ENCODE measurements at places on chromosomes 11 and 22. TPM values are rescaled to one million over a fixed set of nuclear protein-coding genes. Genes with fewer than 3 reads are reported as not detected.

The KRTAP5-8 gene
- not detected for polyA plus RNA-seq

- DNase-seq: no peak
Measured at GRCh38 chr11:130388607-130389205, 39.7 kb downstream of the ADAMTS8 start.

DNA sequence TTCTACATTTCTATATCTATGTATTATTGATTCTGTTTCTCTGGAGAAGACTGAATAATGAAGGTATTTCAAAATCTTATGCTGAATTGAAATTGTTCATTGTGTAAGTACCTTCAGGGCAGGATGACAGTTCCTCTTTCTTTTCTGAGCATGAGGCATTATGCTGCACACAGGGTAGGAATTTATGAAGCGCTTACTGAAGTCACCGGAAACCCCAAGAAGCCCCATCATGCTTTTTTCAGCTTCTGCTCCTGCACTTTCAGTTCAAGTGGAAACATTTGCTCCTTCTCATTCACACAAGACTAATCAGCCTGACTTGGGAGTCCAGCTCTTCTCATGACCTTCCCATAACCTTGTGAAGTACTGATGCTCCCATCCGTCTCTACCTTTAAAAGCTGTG, 314.7 kb upstream of the SORL1-AS1 start:
- DNase-seq: no peak

DNA sequence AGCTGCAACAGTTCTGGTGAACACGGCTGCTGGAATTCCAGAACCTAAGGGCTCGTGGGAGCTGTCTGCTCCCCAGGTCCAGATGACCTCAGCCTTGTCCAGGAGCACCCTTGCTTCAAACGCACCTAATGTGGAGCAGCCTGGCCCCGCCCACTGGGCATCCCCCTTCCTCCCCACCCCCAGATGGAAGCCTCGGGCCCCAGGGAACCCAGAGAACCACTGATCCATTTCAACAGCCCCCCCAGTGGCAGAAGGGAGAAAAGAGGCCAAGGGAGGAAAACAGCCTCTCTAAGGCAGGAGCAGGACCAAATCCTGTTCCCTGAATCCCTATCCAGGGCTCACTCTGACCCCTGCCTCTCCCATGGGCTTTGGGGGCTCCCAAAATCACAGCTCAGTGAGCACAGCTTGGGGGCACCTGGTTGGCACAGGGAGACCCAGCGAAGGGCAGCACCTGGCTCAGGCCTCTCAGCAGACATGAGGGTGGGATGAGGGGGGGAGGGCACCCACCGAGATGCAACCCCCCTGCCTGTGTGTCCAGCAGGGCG, 1.2 kb downstream of the CYTH4 start:
- no peak for DNase-seq

DNA sequence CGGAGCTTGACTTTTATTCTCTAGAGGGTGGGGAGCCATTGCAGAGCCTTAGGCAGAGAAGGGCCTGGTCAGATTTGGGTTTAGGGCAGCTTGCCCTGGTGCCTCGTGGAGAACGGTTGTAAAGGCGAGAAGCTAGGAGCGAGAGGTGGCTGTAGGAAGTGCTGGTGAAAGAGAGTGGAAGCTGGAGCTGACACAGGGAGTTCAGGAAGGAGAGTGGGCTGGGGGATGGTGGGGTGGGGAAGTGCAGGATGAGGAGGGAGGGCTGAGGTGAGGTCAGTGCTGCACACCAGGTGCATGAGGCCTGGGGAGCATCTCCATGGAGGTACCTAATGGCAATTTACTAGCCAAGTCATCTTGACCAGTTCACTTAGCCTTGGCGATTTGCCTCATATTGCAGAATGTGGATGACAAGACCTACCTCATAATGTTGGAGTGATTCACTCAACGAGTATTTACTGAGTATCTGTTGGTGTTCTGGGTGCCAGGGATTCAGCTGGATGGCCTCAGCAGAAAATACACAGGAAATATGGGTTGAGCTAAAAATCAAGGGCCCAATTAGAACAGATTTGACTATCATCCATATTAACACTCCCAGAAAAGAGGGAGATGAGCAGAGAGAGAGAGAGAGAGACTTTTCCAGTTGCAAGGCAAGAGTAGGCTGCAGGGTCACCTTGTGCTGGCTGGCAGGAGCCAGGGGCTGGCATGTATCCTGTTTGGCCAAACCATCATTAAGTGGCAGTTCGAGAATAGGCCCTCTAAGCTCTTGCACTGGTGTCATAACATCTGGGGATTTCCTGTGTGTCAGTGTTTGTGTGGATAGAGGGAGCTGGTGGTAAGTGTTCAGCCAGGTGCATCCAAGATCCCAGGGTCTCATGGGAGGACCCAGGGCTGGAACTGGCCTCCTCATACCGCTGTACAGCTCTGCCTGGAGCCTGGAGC, 44.4 kb upstream of the CLDN5 start:
- DNase-seq: peak; percentile 33

The APOL5 gene
- polyA plus RNA-seq: not detected

DNA sequence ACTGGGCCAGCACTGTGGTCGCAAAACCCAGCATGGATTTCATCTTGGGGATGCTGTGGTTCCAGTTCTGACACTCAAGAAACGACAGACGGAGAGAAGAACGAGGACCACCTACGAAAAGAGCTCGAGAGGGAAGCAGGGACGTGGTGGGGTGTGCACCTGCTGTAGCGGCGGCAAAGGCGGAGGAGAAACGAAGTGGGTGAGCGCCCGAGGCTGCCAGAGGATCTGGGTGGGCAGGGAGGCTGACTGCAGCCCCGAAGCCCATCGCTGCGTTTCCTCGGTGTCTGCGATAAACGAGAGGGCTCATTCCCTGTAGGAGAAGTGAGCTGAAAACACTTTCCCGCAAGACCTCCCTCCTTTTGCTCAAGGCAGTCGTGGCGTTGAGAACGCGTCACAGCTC, 246.1 kb downstream of the OR4C45 start:
- DNase-seq: no peak

The OVCH2 gene
- not detected for polyA plus RNA-seq

DNA sequence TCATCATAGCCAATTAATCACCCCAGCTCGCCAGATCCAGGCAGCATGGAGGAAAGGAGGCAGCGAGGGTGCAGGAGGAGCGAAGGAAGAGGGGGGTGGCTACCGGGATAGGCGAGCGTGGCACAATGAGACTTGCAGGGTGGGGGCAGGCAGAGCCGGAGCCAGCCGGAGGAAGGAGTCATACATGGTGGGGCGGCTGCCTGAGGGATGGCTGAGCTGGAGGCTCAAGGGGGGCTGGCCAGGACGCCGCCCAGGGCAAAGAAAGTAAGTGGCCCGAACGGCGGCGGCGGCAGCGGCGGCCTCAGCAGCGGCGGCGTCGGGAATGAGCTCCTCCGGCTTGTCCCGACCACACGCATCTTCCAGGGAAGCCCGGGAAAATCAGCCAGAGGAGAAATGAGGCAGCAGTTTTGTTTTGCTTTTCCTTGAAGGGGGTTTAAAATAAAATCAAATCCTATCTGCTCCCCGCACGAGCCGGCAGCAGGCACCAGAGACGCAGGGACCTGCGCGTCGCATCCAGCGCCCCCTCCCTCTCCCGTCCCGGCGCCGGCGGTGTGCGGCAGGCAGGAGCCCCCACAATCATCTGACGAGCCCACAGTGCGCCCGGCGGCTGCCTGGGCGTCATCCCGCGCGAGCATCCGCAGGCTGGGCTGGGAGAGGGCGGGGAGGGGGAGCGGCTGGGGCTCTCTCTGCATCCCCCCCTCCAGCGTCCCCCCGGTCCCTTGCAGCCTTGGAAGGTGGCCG, 263.6 kb downstream of the CTTN start:
- DNase-seq: no peak

- DNase-seq: peak; percentile 65
Measured at GRCh38 chr11:70078095-70078780, at the start of gene ANO1. ANO1 (plus strand) TSS chr11:70078317; CDS start chr11:70078607, 290 bp downstream.

The KCNJ11 gene
- polyA plus RNA-seq: 0.86 TPM

DNA sequence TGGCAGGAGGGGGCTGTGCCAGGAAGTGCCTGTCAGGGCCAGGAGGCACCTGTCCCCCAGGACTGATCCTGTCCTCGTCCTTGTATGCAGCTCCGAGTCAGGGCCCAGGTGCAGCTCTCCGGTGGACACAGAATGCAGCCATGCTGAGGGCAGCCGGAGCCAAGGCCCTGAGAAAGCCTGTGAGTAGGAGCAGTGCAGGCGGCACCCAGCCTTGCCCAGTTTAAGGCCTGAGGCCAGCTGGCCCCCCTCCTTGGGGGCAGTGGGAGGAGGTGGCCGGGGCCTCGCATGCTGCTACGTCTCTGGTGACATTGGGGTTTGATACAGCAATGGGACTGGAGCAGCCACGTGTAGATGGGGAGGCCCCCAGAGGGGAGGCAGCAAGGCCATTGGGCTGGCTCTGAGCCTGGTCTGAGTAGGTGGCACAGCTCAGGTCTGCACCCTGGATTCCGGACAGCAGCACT, 34.9 kb downstream of the SBF1 start:
- no peak for DNase-seq

GRCh38 chr11:104061853-104062521, 25.5 kb downstream of the DDI1 start:
- no peak for DNase-seq

- no peak for DNase-seq
Measured at GRCh38 chr22:37249986-37250385, 5.9 kb upstream of the RAC2 start.

GRCh38 chr22:31474743-31475142, 14.9 kb downstream of the EIF4ENIF1 start:
- no peak for DNase-seq

The COX8A gene
- 1,206 TPM for polyA plus RNA-seq

DNA sequence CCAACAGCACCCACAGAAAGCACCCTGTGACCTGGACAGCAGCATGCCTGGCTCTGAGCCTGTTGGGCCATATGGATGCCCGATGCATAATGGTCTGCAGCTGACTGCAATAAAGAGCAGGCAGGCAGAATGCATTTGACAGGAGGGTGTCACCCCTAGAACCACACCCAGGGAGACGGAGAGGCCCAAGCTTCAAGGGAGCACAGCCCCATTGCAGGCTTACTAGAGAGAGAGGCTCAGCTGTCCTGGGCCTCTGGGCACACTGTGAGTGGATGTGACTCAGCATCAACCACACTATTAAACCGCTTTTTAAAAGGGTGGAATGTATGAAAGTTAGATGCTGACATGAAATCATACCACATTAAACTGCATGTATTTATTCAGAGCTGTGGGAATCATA, 365.3 kb downstream of the CTTN start:
- no peak for DNase-seq

- DNase-seq: no peak
Measured at GRCh38 chr11:68140496-68141245, 19.5 kb upstream of the CHKA start.

- peak; percentile 7 for DNase-seq
Measured at GRCh38 chr11:114478768-114479167, 39.5 kb downstream of the REXO2 start.

The UCP3 gene
- 0.21 TPM for polyA plus RNA-seq

DNA sequence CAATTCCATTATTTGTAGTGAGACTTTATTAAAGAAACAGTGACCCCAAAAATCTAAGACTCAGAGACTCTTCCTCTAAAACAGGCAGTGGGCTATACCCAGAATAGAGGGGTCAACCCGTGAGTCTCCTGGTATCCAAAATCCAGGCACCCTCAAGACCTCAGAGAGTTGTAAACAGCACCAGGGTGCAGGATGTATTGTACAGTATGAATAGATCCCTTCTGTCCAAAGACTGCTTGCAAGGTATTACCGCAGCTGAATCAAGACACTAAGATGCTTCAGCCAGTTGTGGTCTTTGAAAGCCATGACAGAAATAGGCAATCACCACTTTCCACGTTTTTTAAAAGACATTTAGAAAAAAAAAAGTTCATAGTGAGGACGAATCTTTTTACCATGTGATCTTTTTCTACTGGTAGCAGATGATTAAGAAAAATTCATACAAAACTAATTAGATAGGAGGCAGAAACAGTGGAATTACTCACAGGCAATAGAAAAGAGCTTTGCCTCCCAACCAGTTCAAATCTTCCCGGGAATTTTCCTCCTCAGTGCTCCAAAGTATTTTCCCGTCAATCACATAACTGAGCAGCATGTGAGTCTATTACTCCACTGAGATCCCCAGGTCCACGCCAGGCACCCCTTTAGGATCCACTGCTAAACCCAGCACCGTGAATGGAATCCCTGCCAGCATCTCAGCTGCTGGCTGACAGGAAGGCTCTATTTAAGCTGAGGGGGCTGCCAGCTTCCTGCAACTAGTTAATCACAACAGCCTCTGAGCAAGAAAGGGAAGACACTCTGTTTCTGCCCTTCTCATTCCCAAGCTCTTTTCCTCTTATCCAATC, 113.1 kb downstream of the ETS1 start:
- no peak for DNase-seq

The SOX10 gene
- polyA plus RNA-seq: not detected

GRCh38 chr11:70645537-70645936, 247.2 kb downstream of the CTTN start:
- DNase-seq: no peak

The SMTNL1 gene
- polyA plus RNA-seq: not detected

The CNTN5 gene
- polyA plus RNA-seq: not detected

The PAMR1 gene
- not detected for polyA plus RNA-seq

GRCh38 chr22:25105817-25106650, 93.6 kb upstream of the CRYBB3 start:
- no peak for DNase-seq

All from K562 (cell line).